ENCODE measurements at places on chromosomes 11 and 22. TPM values are rescaled to one million over a fixed set of nuclear protein-coding genes. Genes with fewer than 3 reads are reported as not detected.

Gene SHISAL1
- 1.8 TPM for polyA plus RNA-seq

Gene HMOX1
- polyA plus RNA-seq = 38.1 TPM

Gene APOA4
- not detected for polyA plus RNA-seq

Gene APLNR
- polyA plus RNA-seq = 101 TPM

Gene IFITM5
- not detected for polyA plus RNA-seq

Gene ZNF214
- 13.7 TPM for polyA plus RNA-seq

Gene APOL4
- polyA plus RNA-seq = 10.9 TPM

Gene HEPHL1
- 0.49 TPM for polyA plus RNA-seq

Gene TSPAN18
- polyA plus RNA-seq = 54.2 TPM

Gene C11orf86
- not detected for polyA plus RNA-seq

Gene KRTAP5-8
- 0.37 TPM for polyA plus RNA-seq

DNA sequence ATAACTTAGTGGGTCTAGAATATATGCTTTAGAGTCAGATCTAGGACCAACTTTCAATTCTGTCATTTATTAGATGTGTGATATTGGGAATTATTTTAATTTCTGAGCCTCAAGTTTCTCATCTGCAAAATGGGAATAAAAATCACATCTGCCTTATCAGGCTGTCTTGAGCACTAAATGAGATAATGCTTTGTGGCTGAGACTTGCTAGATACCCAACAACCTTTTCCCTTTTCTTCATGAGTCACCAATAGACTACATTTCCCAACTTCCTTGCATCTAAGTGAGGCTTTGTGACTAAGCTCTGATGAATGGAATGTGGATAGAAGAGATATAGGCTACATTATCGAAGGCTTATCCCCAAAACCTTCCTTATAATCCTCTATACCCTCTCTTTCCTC lies 220.7 kb upstream of the SESN3 start:
- DNase-seq = no peak

DNA sequence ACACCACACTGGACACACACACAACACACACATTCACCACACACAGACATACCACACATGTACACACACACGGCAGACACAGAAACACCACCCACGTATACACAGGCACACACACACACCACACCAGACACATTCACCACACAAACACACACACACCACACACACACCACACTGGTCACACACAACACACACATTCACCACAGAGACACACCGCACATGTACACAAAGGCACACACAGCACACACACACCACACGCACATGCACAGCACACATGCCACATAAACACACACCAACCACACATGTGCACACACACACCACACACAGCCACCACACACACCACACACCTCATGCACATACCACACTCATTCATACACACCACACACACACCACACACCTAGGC lies 84.2 kb upstream of the PRR5 start:
- no peak for DNase-seq

DNA sequence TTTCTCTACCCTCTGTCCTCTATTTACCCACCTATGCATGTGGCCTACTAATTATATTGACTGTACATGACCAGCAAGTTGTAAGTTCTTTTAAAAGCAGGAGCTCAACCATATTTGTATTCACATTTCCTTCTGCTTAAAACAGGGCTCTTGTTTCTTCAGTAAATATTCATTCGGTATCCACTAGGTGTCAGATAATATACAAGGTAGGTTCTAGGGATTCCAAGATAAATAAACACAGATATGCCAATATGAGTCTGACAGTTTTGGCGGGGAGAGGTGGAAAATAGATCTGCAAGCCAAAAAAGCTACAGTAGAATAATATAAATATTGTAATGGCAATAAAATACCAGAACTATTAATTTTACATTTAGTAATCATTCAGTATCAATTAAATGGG lies 15.3 kb upstream of the RAB30 start:
- DNase-seq = no peak

GRCh38 chr11:88619656-88620385 lies 282.3 kb upstream of the CTSC start:
- DNase-seq = no peak

DNA sequence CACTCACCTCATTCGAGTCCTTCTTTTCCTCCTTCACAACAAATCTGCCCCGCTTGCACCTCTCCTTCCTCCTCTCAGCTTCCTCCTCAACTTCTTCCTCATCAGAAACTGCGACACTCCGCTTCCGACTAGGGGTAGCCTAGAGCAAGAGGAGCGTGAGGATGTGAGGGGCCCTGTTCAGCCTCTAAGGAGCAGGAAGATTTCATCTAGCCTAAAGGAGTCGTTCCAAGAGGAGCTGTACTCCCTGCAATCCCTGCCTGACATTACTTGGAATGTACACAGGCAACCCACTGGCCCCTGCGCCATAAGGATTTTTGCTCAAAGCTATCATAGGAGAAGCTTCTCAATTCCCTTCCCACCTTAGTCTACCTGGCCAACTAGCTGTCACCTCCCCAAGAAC lies 34.5 kb downstream of the MORC2 start:
- no peak for DNase-seq

DNA sequence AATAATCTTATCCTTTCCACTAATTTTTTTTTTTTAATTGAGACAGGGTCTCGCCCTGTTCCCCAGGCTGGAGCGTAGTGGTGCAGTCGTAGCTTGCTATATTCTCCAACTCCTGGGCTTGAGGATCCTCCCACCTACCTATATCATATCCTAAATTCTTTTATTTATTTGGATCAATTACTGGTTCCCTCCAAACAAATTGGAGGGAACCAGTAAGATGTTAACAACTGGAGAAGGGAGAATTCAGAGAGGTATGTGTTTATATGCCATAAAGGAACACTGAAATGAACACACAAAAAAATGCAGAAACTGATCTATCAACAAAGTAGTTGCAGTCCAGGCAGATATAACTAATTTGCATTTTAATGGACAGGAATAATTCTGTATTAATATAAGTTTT lies 63.6 kb downstream of the ATXN10 start:
- DNase-seq = no peak

All from right renal cortex interstitium (tissue), 3 donors.